ENCODE measurements at places on chromosomes 4 and X.

- DNase-seq = no peak
Measured at GRCh38 chr4:6331018-6331417, 61.4 kb downstream of the WFS1 start.

- no peak for DNase-seq
Measured at GRCh38 chr4:93814722-93815121, 13.8 kb upstream of the ATOH1 start.

GRCh38 chr4:122830426-122831095 is 3.9 kb downstream of the FGF2 start:
- no peak for DNase-seq

DNA sequence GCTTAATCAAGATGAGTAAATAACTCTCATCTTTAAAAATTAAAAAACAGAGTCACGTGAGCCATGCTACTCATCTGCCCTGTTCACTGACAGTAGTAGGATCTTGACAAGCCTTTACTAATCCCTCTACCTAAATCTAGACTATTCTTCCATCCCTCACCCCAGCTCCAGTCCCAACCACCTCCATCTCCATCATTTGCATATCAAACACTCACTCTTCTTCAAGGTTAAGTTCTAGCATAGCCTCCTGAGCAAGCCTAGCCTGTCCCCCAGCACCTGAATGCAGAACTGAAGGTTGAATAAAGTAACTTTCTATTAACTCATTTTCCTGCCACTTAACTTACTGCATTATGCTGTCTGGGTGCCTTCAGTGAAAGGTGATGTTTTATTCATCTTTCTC is 72.5 kb downstream of the YIPF7 start:
- DNase-seq = no peak

GRCh38 chr4:163554870-163555465 is 60.5 kb downstream of the TMA16 start:
- no peak for DNase-seq

GRCh38 chr4:156608651-156609050 is 362.9 kb downstream of the PDGFC start:
- no peak for DNase-seq

- DNase-seq = no peak
Measured at GRCh38 chr4:86968547-86968946, 33.7 kb downstream of the AFF1 start.

GRCh38 chr4:242121-242848 is 63.0 kb downstream of the ZNF732 start:
- DNase-seq = peak; percentile 42

DNA sequence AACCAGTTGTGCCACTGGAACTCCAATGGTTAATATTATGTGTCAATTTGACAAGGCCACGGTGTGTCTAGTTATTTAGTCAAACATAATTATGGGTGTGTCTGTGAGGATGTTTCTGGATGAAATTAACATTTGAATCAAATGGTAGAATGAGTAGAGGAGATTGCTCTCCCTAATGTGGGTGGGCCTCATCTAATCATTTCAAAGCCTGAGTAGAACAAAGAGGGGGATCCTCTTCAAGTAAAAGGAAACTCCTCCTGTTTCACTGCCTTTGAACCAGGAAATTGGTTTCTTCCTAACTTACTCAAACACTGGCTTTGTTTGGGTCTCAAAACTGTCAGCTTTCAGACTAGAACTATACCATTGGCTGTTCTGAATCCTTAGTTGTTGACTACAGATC is 1692.1 kb downstream of the PCDH19 start:
- no peak for DNase-seq

GRCh38 chr4:153573221-153573620 is 107.1 kb downstream of the TMEM131L start:
- no peak for DNase-seq

DNA sequence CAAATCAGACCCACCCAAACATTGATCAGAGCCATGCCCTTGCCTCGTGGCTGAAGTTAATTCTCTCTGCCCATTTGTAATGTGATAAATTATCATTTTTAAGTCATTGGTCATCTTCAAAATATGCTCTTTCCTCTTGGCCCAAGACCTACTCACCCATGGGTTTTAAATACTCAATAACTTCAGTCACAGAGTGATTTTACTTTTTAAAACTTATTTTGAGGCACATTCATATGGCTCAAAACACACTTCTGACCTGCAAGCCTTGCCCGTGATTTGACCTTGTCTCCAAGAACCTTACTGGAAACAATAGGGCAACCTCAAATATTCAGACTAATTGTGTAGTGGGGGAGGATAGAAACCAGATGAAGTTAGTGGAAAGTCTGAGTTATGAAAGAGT is 176.2 kb upstream of the LNX1 start:
- DNase-seq = no peak

DNA sequence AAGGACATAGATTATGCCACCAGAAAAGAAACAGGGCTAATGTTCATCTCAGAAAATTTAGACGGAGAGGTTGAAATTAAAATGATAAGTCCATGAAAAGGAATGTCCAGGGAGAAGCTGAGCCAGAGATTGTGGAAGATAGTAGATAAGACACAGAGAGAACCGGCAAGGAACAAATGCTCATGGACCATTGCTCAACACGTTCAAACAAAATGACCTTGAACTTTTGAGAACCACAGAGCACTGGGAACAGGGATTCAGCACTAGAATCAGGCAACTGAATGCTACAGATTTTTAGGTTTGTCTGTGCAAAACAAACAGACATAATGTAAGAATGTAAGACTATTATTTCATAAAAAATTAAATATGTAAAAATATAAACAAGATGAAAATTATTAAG is 206.3 kb downstream of the PDGFC start:
- DNase-seq = no peak

GRCh38 chrX:17531500-17531899 is 156.5 kb downstream of the NHS start:
- no peak for DNase-seq

DNA sequence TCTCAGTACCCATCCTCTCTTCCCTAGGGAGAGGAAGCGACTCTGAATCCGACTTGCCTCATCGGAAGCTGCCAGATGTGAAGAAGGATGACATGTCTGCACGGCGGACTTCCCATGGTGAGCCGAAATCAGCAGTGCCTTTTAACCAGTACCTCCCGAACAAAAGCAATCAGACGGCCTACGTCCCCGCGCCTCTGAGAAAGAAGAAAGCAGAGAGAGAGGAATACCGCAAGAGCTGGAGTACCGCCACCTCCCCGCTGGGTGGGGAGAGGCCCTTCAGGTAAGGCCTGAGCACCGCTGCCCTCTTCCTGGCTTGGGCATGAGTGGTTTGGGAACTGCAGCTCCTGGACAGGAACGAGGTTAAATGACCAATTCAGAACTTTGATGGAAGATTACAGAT is 81.2 kb downstream of the LIMCH1 start:
- DNase-seq = no peak

DNA sequence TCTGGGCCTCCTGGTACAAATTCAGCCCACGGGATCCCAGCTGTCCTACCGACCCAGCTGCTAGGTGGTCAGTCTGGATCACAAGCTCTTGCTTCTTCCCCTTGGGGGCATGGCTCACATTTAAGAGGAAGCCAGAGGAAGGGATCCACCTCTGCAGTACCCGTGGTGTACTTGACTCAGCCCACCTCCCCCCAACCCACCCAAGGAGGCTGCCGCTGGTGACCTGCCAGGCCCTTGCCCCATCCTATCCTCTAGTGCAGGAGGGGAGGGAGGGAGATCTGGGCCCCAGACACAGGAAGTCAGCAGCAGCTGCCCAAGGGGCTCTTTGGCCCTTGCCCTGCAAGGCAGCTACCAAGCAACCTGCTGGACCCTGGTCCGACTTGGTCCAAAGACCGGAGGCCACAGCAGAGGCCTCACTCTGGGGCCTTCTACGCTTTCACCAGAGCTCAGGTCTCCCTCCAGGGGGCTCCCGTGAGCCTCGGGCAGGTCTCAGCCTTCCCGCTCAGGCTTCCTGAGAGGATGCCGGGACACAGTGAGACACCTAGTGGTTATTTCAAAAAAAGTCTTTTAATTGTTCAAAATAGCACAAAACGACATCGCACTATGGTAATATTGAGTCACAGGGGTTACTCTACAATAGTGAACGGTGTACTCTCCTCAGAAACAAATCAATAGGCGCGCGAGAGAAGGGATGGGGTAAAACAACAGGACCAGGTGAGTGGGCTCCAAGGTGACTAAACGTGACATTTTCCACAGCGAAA is 2.7 kb upstream of the RENBP start:
- peak; percentile 38 for DNase-seq

GRCh38 chrX:125444659-125445058 is 125.0 kb downstream of the TEX13C start:
- no peak for DNase-seq

- DNase-seq = no peak
Measured at GRCh38 chr4:7838136-7838782, 101.4 kb downstream of the AFAP1 start.

GRCh38 chrX:40854242-40854641 is 118.9 kb upstream of the MED14 start:
- no peak for DNase-seq

DNA sequence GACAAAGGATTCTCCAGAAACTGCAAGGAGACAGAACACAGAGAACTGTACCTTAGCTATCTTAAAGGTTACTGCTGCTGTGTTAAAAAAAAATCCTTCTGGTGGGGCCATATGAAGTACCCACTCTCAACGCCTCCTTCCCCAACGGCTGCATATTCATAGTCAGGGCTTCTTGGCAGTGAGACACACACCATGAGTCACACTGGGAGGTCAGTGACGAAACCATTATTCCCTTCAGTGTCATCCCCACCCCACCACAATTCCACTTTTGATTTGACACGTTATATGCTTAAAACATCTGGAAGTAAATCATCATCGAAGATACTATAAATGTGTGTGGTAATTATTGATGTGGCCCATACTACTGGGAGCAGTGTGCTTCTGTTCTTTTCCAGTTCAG is 271.5 kb downstream of the LDB2 start:
- no peak for DNase-seq

GRCh38 chr4:181741513-181741912 is 501.7 kb upstream of the TENM3 start:
- DNase-seq = no peak

DNA sequence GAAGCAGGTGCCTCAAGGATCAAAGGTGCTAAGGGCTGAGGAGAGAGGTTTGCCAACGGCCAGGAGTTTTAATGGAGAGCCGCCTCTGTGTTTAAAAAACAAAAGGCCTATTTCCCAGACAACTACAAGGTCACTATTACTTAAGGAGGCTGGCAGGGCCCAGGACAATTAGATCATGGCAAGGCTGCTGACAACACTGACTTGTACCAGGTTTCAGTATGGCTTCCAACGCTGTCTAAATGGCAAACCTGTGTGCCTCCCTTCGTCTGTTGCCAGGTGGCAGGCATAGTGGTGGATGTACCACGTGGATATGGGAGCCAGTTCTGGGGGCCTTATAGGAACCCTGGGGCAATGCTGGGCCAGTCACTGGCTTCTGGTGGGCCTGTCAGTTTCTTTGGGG is 41.0 kb downstream of the NSG1 start:
- DNase-seq = no peak

DNA sequence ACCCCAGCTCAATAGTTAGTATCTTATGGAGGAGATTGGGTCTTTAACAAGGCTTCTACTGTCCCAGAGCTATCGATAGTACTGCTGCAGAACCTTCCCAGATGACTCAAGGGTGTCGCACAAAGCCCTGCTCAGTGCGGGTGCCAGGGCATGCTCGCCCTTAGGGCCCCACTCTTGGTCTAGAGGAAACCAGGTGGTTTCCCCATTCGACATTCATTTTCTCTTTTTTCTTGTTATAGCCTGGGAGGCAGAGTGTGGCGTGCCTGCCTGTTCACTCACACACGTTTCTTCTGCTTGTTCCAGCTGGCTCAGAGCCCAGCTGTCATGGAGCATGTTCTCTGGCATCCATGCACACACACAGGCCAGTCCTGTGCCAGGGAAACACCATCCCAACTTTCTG is 144.5 kb downstream of the SMIM20 start:
- no peak for DNase-seq

DNA sequence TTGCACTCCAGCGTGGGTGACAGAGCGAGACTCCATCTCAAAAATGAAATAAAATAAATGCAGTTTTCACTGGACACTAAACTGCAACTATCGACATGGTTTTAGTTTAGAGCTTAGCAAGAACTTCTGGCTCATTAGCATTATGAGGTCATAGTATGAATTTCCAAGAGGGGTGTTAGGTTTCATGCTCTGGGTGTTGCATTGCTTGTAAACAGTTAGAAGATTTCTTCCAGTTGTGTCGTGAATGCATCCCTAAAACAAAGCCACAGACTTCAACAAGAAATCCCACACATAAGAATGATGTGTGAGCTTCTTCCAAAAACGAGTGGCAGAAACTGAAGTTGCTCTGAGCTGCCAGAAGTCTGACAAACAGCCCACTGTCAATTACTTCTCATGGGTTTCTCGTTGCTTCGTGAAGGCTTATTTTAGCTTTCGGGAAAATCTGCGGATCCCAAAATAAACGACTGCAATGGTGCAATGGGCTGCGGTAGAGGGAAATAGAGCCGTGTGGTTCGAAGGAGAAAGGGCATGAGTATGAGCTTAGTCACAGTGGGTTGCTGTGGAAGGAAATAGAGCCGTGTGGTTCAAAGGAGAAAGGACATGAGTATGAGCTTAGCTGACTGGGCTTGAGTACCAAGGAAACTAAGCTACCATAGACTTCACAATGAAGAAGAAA is 354.9 kb downstream of the DHRSX start:
- DNase-seq = no peak

DNA sequence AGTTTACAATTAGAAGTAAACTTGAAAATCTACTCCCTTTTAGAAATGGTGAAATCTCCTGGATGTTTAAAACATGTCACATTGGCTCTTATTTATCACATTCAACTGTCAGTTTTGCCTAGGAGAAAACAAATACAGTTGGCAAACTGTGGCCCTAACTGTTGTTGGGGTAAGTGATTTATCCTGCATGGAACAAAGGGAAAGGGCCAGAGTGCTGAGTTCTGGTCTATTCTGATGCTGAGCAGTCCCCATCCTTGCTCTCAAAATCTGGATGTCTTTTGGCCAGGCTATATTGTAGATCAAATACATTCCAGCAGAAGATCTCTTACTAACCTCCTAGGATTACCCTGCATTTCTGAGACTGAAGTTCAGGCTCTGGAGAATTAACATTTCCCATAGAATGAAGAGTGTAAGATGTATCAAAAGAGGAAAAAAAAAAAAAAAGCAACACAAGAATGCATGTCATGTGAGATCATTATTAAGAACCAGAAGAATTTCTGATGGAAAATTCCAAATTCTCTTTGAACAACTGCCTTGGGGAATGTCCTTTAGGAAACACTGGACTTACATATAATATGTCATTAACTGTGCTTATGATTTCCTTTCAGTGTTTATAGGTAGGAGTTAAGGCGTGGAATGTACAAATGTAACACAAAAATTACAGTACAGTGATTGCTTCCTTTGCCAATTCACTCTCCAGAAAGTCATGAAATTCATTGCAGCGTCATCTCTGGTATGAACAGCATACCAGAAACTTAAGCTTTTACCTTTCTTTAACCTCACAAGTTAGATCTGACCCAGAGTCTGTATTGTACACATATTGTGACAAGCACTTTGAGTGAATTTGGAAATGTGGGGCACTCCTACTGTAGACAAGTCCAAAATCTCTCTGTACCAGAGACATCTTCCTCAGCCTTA is 1012.5 kb upstream of the LCORL start:
- DNase-seq = no peak

- no peak for DNase-seq
Measured at GRCh38 chr4:176565049-176565448, 227.7 kb downstream of the VEGFC start.

Data from stimulated activated CD8-positive, alpha-beta memory T cell treated with anti-CD3 and anti-CD28 coated beads, Interleukin-15, amount 100 ng/mL, for 4 hours (primary cell).